ENCODE measurements at places on chromosomes 1 and 21. TPM values are rescaled to one million over a fixed set of nuclear protein-coding genes. Genes with fewer than 3 reads are reported as not detected.

EIF3I gene
- 117 TPM for total RNA-seq

PTPN22 gene
- total RNA-seq: 25.6 TPM

PLXNA2 gene
- total RNA-seq: 1.9 TPM

NT5C1A gene
- not detected for total RNA-seq

DNA sequence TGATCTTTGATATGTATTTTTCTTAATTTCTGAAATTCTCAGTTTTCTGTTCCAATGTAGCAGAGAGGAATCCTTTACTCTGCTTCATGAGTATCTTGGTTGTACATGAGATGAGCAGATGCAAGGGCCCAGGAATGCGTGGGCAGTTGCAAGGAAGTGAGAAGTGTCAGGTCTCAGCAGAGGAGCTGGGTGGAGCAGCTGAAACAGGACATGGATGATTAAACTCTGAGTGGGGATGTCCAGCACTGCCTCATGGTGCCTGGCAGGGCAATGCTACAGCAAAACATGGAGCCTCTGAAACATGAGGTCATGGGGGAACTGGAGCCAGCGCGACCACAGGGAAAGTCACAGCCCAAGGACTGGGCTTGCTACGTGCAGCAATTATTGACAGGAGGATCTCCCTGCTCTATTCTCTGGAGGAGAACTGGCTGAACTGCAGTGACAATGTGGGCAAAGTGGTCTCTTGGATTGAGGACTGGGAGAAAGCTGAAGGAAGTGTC lies 48.4 kb downstream of the COLGALT2 start:
- DNase-seq: no peak
